NCI-H2029 (cell line): ENCODE measurements at places on chromosomes 6 and 20.
A peak's percentile ranks its signal among the peaks of the same experiment; 100 is the strongest.

DNA sequence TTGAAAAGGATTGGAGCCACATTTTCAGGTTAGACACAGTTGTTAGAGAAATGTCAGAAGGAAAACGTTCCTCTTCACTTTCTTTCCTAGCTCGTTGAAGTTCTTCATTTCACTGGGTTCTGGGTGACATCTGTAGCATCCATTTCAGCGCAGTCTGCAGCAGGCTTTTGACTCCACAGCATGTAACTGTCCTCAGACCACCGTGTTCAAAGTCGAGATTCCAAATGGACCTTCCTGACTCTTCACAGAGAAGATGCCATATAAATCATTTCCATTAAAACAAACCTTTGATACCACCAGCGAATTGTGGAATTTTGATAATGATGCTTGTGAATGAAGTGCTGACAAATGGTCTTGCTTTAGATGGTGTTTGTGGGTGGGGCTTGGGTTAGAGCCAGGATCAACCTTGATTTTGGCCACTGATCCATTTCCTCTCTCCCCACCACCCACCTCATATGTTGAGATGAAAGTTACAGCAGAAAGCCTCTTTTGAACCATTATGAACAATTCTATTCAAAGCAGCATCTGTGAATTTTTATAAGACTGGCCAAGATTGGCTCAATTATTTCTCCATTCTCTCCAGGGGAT, 185.3 kb upstream of the PREP start:
- DNase-seq, result no peak

DNA sequence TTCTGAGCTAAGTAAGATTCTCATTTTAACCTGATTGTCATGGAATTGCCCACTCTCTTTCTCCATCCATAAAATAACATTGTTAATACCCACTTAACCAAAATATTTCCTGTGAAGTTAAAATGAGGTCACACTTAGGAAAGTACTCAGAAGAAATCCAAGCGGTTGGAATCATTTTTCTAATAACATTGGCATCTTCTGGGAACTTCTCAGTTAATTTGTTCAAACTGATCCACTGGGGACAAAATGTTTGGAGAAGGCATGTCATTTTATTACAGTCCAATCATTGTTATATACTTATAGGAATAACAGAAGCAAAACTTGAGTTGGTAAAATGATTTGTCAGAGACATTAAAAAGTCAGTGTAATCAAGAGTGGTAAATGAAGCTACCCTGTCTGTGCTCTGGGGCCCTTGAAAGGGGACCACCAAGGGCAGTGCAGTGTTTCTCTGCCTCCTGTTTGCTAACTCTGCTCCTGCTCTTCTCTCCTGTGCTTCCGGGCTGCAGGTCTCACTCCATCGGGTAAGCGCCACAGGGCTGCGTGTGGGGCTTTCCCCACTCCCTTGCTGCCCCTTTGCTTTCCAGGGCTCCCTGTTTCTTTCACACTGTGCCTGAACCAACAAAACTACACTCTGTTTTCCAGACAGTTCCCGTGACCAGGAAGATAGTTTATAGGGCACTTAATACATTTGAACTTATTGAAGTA, 50.1 kb downstream of the HDDC2 start:
- DNase-seq, result no peak

- DNase-seq, result no peak
Observed at GRCh38 chr6:90269334-90269733, 27.3 kb downstream of the BACH2 start.

DNA sequence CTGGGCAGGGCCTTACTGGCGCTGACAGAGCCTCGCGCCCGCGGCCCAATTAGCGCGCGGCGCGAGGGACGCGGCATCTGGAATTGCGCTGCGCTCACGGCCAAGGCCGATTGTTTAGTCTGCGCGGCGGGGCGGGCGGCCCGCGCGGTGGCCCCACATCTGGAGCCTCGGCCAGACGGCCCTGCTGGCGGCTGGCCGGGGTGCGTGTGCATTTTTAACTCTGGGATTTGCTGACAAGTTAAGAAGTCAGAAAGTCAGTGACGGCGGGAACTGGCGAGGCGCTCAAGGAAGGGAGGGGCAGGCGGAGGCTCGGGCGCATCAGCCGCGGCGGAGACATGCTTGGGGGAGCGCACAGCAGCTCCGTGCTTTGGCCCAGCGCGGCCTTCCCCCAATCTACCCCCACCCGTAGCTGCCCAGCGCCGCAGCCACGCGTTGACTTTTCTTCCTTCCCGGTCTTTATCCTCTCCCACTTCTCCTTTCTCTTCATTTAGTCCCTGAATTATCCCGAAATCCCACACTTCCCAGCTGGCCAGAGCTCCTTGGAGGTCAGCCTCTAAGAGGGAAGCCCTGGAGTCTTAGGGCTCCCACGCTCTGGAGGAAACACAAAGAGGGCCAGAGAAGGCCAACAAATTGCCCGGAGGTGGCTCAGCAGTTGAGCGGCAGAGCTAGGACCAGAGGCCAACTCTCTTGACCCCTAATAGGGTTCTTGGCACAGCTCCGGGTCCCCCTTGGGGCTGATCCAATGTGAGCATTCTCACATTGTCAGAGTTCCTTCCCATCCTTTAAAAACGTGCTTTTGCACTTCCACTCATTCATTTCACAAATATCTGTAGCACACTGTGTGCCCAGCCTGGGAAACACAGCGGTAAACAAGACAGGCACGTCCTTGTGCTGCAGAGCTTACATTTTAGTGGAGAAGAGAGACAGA, 40.8 kb upstream of the FOXP4 start:
- DNase-seq, result peak; percentile 70

- no peak for DNase-seq
Observed at GRCh38 chr6:26092443-26092842, 5.2 kb downstream of the HFE start.

- DNase-seq, result no peak
Observed at GRCh38 chr6:137840252-137840651, 26.8 kb upstream of the TNFAIP3 start.

DNA sequence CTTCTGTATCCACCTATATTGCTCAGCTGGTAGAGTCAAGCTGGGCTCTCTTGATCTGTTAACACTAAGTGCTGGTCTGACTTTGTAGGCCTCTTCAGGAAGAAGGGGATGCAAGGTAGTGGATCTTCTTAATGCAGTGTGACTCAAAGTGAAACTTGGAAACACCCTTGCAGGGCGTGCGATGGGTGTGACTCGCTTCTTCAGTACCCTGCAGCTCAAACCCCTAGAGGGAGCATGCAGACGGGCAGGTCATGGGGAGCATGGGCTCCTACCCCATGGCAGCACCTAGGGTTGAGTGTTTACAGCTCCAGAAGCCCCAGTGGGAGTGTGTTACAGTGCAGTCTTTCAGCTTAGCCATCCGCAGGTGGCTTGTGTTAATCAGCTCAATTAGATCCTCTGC, 757 bp upstream of the SAMD3 start:
- DNase-seq, result no peak

GRCh38 chr6:127966616-127967015, 65.8 kb upstream of the THEMIS start:
- DNase-seq, result no peak

GRCh38 chr6:44667668-44668390, 280.3 kb downstream of the CDC5L start:
- no peak for DNase-seq

DNA sequence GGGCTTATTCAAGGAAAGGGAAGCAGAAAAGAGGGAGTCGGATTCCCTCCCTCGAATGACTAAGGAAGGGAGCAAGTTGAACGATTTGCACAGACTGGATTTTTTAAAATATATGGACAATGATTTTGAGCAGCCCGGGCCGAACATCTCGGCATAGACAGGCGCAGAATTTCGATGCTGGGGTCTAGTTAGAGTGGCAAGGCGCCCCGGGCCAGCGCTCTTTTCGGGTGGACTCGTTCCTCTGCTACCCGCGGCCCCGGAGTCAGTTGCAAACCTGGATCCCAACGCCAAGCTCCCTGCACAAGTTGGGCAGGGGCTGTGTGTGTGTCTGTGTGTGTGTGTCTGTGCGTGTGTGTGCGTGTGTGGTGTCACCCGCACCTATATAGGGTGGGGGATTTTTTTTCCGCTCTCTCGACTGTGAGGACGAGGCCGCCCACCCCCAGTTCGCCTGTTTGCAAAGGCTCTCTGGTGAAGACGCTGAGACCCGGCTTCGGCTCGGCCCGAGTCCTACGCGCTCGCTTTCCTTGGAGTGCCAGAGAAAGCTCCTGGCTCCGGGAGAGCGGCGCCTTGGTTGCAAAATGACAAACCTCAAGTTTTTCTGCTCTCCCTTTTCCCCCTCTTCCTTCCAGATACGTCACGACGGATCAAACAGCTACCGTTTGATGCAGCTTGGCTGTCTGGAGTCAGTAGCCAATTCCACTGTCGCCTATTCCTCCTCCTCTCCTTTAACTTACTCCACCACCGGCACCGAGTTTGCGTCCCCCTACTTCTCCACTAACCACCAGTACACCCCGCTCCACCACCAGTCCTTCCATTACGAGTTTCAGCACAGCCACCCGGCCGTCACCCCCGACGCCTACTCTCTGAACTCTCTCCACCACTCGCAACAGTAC, 1.4 kb downstream of the TFAP2D start:
- DNase-seq, result no peak

DNA sequence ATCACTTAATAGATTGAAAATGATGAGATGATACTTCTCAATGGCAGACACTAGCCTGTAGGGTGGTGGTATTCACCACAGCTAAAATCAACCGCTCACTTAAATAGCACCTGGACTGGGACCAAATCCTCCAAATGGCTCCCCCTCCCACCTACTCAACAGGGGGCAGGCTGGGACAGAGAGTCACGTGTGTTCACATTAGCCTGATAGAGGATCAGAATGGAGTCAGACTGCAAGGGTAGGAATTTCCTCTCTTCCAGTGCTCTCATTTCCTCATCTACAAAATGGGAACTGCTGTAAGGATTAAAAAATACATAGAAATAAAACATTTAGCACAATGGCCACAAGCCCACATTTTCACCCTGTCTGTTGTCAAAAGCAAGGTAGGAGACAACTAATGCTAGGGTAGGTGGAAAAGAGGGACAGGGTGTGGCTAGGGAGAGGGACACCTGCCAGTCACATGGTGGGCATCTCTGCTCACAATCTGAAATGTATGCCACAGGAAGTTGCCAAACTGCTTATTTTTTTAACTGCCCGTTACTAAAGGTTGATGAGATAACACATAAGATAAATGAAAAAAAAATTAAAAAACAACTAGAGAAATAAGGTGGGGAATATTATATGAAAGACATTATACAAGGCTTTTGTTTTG, 55.3 kb downstream of the BACH2 start:
- DNase-seq, result no peak

GRCh38 chr6:53264915-53265607, 83.7 kb downstream of the ELOVL5 start:
- no peak for DNase-seq

- peak; percentile 30 for DNase-seq
Observed at GRCh38 chr6:168159506-168159905, 80.5 kb upstream of the FRMD1 start.

DNA sequence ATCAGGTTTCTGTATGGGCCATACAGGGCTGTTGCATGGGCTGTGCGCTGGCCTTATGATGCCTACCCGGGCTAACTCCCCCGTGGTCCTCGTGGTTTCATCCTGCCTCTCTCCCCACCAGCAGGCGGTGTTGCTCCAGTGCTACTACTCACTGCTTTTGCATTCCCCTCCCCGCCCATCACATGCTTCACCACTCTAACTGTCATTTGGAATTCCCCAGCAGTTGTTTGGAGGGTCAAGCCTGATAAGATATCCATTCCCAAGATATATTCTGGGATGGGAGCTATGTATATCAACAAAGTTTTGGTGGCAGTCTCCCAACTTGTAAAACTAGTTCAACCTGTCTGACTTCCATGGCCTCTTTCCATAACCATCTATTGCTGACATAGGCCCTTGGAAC, 233.2 kb upstream of the SOX4 start:
- no peak for DNase-seq

DNA sequence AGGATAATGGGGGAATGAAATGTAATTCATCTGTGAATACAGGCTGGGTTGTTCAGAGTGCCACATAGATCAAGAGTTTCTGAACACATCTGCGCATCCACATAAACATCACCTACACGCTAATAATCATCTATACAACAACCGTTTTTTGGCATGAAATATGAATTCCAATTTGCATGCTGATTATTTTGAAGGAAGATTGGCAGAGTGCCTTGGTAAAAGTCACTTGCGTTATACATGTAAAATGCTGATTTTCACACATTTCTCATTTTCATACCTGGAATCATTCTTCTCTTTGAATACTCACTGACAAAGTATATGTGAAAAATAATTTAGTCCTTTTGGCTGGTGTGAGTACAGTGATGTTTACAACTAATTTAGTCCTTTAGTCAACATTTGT, 17.7 kb downstream of the COL9A1 start:
- DNase-seq, result no peak

GRCh38 chr20:63848003-63848911, 13.0 kb upstream of the ABHD16B start:
- no peak for DNase-seq

DNA sequence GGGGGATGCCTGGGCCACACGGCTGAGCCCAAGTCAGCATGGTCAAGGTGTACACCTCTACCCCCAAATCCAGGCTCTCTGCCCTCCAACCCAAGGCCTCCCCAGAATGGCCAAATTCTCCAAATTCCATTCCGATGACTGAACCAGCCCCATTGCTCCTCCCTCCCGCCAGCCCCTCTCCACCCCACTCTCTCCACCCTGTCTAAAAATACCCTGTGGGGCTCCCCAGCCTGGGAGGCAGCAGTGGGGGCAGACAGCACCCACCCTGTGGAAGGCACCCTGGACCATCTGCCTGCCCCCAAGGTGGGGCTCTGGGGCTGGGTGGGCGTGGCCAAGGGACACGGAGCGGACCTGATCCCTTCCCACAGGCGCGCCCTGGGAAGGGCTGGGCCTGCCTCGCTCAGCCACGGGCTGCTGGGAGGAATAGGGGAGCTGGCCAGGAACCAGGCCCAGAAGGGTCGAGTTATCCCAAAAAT, 11.4 kb downstream of the TEAD3 start:
- DNase-seq, result no peak

DNA sequence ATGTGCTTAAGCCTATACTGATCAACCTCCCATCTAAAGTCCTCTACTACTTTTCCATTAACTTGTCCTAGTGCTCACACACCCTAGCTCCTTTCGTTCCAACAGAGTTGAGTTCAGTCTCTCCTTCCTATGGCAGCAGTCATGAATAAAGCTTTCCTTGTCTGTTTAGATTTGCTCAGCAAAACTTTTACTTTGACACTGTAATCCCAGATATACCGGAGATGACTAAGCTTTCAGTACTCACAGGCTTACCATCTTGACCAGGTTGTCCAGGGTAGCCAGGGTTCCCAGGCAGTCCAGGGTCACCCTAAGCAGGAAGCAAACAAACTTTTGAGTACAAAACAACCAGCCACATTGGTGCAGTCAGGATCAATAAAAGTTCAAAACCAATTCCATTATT, 90.7 kb downstream of the COL21A1 start:
- no peak for DNase-seq

DNA sequence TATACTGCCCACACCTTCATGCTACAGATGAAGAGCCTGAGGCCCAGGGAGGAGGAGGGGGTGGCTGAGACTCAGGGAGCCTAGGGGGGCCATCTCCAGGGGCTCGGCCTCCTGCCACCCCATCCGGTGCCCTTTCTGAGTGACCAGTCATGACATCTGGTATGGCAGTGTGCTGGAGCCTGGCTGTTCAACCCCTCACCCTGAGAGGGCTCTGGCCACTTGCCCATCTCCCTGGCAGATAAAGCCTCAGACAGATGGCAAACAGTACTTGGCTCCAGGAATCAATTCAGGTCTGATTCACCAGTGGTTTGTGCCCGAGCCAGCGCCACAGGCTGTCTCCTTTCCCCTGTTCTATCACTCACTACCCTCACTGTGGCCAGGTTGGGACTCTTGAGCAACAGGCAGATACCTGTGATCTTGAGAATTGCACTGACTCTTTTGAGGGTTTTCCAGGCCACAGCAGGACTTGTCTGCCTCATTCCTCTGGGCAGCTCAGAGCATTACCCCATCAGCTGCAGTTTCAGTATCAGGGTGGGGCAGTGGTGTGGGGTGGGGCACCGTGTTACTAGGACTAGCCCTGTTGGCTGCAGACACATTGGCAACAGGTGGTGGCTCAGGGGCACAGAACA, 22.8 kb downstream of the SRSF3 start:
- DNase-seq, result peak; percentile 94
